ENCODE measurements at places on chromosomes 3 and 15.

GRCh38 chr15:96171853-96172296, 158.6 kb upstream of the NR2F2 start:
- no peak for DNase-seq

GRCh38 chr15:100790786-100791265, 88.8 kb upstream of the ALDH1A3 start:
- no peak for DNase-seq

DNA sequence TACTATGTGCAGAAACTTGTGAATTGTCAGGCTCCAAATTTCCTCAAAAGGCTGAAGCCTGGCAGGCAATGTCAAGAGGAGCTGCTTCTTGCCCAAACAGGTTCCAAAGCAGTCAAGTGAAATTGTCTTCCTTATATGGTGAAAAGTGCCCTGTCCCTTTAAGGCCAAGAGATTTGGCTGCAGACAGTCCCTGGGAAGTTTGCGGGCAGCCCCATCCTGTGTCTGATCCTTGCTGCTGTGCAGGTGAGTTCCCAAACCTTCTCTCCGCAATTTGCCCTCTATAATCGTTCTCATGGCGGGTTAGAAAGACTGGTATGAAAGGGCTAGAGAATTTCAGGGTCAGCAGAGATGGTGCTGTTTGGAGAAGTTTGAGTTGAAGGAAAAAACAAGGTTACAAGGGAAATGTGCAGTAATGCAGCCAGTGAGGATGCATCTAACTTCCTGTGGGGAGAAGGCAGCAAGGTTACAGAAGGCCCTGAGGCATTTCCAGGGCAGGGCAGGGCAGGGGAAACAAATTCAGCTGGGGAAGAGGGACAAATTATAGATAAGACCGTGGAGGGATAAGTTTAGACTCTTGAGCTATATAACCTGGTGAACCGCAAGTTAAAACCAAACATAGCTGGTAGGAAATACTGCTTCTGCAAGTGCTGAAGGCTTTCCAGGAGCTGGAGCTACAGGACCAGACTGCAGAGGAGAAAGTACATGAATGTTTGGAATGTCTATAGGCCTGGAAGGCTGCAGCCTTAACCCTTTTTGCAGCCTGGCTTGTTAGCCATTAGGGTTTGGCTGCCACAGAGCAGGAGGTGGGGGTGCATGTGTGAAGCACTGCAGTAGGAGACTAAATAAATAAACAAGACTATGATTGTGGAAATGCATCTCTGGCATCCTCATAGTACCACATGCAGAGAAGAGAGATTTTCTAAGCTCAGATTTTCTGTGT, 256.2 kb upstream of the IL12A start:
- no peak for DNase-seq

- DNase-seq, result no peak
These were observed 12.0 kb downstream of the TMED3 start for GRCh38 chr15:79322945-79323344.

- no peak for DNase-seq
These were observed 3.3 kb upstream of the HERC1 start for GRCh38 chr15:63837032-63837431.

GRCh38 chr15:73425510-73425909, 17.5 kb upstream of the REC114 start:
- no peak for DNase-seq
